ENCODE measurements at places on chromosomes 4 and X.

DNA sequence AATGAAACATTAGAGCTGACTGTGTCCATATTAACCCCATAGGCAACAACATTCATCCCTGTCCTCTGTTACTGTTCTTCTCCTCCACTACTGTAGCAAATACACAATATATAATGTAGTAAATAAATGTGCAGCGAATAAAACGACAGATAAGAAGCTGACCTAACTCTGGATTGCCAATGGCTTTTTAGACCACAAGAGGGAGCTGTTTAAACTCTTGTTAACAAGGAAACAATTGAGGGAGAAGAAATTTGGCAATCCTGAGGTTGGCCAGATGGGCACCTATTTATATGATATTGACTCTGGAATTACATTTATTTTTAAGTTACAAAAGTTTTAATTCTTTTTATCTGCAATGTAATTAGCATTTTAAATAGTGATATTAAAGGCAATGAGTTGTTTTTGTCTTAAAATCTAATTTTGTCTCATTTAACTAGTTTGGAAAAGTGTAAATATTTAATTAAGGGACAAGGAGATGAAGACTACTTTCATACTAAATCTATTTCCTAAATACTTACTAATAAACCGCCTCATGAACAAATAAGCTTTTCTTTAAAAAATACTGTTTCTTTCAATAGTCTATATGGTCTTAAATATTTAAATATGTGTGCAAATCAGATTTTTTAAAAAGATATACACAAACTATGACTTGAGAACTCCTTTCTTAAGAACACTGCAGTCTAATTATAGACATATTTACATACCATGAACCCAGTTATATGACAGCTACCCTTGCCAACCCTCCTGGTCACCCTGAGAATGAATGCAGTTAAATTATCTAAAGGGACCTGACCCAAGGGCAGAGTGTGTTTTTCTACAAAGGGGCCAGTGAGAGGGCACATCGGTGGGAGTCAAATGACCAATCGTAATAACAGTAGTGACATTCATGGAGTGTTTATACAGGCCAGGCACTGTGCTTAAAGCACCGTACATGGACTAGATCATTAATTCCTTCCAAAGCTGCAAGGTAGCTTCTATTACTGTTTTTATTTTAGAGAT is 52.9 kb upstream of the HPF1 start:
- DNase-seq, result no peak
- H3K4me1 ChIP-seq, result no peaks in the 10 kb centered on the region
- peaks cover 6% of the 10 kb centered on the region for H3K27me3 ChIP-seq

- no peaks in the 10 kb centered on the region for H3K4me1 ChIP-seq
- no peak overlapping the region for H3K27ac ChIP-seq
- peaks cover 58% of the 10 kb centered on the region for H3K27me3 ChIP-seq
- DNase-seq, result no peak
- H3K4me3 ChIP-seq, result no peak overlapping the region
- H3K36me3 ChIP-seq, result no peaks in the 10 kb centered on the region
Measured at GRCh38 chrX:12709047-12709446, 82.2 kb upstream of the PRPS2 start.

DNA sequence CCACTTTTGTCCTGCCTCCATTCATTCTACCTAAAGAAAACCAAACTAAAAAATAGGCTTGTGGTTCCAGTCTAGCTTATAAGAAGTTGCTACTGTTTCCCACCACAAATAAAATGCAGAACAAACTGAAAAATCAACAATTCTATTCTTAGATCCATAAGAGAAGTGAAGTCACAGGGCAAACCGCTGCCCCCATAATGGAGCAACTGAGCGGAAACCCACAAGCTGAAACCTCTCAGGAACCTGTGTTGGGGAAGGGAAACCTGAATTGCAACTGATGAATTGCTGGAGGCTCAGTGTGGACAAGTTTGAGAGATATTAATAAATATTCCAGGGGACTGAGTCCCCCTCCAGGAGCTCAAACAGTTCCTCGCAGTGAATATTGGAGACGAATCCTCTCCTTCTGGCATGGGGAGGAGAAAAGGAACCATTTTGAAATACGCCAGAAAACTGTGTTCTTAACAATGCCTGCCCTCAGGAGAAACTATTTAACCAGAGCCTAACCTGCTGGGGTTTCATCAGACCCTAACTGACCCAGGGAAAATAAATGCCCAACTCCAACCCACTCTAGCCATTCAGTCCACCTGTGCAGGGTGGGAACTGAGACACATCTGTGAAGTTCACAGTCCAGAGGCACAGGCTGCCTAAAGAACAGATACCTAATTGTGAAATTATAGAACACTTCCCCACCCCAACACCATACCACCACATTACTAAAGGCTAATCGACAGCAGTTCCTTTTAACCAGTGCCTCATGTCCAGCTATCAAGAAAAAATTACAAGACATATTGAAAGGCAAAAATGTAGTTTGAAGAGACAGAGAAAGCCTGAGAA is 22.8 kb upstream of the SH3RF1 start:
- no peak overlapping the region for H3K27ac ChIP-seq
- H3K36me3 ChIP-seq, result no peaks in the 10 kb centered on the region
- no peak overlapping the region for H3K4me3 ChIP-seq
- peaks cover 5% of the 10 kb centered on the region for H3K4me1 ChIP-seq
- H3K27me3 ChIP-seq, result peaks cover 43% of the 10 kb centered on the region

- no peaks in the 10 kb centered on the region for H3K36me3 ChIP-seq
- no peaks in the 10 kb centered on the region for H3K4me1 ChIP-seq
- H3K27me3 ChIP-seq, result peaks cover 72% of the 10 kb centered on the region
- DNase-seq, result no peak
- no peak overlapping the region for H3K4me3 ChIP-seq
Measured at GRCh38 chrX:16979226-16979625, 32.8 kb downstream of the REPS2 start.

GRCh38 chr4:3287972-3288570 is 4.8 kb upstream of the RGS12 start:
- DNase-seq, result peak; percentile 18
- H3K4me3 ChIP-seq, result no peak overlapping the region
- peaks cover 10% of the 10 kb centered on the region for H3K4me1 ChIP-seq

DNA sequence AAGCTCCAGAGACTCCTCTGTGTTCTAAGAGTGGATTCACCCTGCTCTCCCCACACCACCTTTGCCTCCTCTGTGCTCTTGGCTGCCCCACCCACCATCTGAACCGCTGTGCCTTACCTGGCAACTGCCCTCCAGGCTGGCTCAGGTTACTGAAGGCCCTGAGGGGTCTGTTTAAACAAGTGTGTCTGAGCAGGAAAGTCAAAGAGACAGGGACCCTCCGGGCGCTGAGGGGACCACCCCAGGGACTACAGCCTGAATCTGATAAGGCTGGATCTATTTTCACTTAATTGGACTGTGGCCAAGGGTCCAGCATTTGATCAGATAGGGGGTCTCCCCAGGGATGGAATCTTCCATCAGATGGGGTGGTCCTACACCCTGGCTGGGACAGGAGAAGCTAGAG is 10.4 kb upstream of the MSX1 start:
- peaks cover 80% of the 10 kb centered on the region for H3K27me3 ChIP-seq
- H3K27ac ChIP-seq, result no peak overlapping the region
- no peak for DNase-seq
- no peak overlapping the region for H3K4me3 ChIP-seq
- no peaks in the 10 kb centered on the region for H3K36me3 ChIP-seq

GRCh38 chrX:144801786-144802185 is 445.5 kb upstream of the SPANXN1 start:
- peaks cover 2% of the 10 kb centered on the region for H3K27me3 ChIP-seq
- H3K4me3 ChIP-seq, result no peak overlapping the region
- no peaks in the 10 kb centered on the region for H3K36me3 ChIP-seq
- no peaks in the 10 kb centered on the region for H3K4me1 ChIP-seq
- no peak overlapping the region for H3K27ac ChIP-seq
- DNase-seq, result no peak

GRCh38 chr4:18480342-18480741 is 458.8 kb upstream of the LCORL start:
- H3K27me3 ChIP-seq, result peaks cover 4% of the 10 kb centered on the region
- no peaks in the 10 kb centered on the region for H3K4me1 ChIP-seq
- H3K4me3 ChIP-seq, result no peak overlapping the region
- DNase-seq, result no peak
- H3K27ac ChIP-seq, result no peak overlapping the region
- H3K36me3 ChIP-seq, result no peaks in the 10 kb centered on the region

GRCh38 chr4:149344436-149344835 is 471.2 kb downstream of the IQCM start:
- no peak overlapping the region for H3K27ac ChIP-seq
- no peaks in the 10 kb centered on the region for H3K27me3 ChIP-seq
- no peaks in the 10 kb centered on the region for H3K4me1 ChIP-seq
- H3K4me3 ChIP-seq, result no peak overlapping the region
- DNase-seq, result no peak

GRCh38 chrX:113947548-113947947 is 636.3 kb upstream of the HTR2C start:
- H3K36me3 ChIP-seq, result no peaks in the 10 kb centered on the region
- no peaks in the 10 kb centered on the region for H3K4me1 ChIP-seq
- no peak for DNase-seq
- H3K27me3 ChIP-seq, result peaks cover 14% of the 10 kb centered on the region
- no peak overlapping the region for H3K27ac ChIP-seq

DNA sequence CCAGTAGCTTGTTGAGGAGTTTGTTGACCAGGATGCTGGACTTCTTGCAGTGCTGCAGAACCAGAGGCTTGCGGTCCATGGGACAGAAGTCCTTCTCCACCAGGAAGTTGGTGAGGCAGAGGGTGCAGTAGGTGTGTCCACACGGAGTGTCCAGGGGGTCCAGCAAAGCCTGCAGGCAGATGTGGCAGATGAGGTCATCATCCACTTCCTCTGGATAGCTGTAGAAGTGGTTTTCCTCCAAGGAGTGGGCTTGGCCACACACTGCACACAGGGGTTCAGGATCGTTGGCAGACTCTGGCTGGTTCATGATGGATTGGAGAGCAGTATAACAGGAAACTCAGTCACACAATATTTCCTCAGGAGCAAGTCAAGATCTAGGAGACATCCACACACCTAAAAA is 17.6 kb downstream of the LNX1 start:
- no peaks in the 10 kb centered on the region for H3K4me1 ChIP-seq
- no peaks in the 10 kb centered on the region for H3K36me3 ChIP-seq
- H3K4me3 ChIP-seq, result no peak overlapping the region

- no peak within 1 kb of the TSS for H3K27ac ChIP-seq
- peaks cover 79% of the 10 kb centered on the region for H3K27me3 ChIP-seq
- peak within 1 kb of the TSS; percentile 79 for H3K4me3 ChIP-seq
- peak; percentile 61 for DNase-seq
- no peaks in the 10 kb centered on the region for H3K36me3 ChIP-seq
Measured at GRCh38 chr4:141133146-141133998, at the start of gene RNF150. TSS of gene RNF150 (minus strand) at chr4:141133469.

DNA sequence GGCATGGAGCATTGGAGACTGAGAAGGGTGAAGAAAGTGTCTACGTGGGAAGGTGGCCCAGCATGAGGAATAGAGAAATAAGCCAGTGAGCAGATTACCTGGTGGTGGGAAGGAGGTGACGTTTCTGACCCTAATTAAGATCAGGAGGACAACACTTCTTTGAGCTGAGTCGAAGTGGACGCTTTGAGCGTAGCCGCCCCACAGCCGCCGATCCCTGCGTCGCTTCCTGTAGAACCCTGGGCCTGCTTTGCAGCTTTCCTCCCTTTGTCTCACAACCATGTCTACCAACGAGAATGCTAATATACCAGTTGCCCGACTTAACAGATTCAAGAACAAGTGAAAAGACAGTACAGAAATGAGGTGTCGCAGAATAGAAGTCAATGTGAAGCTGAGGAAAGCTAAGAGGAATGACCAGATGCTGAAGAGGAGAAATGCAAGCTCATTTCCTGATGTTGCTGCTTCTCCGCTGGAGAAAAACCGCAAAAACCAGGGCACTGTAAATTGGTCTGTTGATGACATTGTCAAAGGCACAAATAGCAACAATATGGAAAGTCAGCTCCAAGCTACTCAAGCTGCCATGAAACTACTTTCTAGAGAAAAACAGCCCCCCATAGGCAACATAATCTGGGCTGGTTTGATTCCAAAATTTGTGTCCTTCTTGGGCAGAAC is 6.4 kb upstream of the ANTXR2 start:
- H3K27me3 ChIP-seq, result peaks cover 8% of the 10 kb centered on the region
- H3K27ac ChIP-seq, result no peak overlapping the region
- H3K4me3 ChIP-seq, result no peak overlapping the region

GRCh38 chrX:46376246-46376885 is 168.9 kb downstream of the ZNF674 start:
- H3K27me3 ChIP-seq, result peaks cover 23% of the 10 kb centered on the region
- DNase-seq, result peak; percentile 31
- H3K27ac ChIP-seq, result no peak overlapping the region

GRCh38 chr4:104901961-104902605 is 244.6 kb upstream of the TET2 start:
- no peak for DNase-seq
- H3K4me1 ChIP-seq, result peaks cover 5% of the 10 kb centered on the region
- no peak overlapping the region for H3K27ac ChIP-seq
- no peaks in the 10 kb centered on the region for H3K36me3 ChIP-seq
- H3K27me3 ChIP-seq, result no peaks in the 10 kb centered on the region
- H3K4me3 ChIP-seq, result no peak overlapping the region

DNA sequence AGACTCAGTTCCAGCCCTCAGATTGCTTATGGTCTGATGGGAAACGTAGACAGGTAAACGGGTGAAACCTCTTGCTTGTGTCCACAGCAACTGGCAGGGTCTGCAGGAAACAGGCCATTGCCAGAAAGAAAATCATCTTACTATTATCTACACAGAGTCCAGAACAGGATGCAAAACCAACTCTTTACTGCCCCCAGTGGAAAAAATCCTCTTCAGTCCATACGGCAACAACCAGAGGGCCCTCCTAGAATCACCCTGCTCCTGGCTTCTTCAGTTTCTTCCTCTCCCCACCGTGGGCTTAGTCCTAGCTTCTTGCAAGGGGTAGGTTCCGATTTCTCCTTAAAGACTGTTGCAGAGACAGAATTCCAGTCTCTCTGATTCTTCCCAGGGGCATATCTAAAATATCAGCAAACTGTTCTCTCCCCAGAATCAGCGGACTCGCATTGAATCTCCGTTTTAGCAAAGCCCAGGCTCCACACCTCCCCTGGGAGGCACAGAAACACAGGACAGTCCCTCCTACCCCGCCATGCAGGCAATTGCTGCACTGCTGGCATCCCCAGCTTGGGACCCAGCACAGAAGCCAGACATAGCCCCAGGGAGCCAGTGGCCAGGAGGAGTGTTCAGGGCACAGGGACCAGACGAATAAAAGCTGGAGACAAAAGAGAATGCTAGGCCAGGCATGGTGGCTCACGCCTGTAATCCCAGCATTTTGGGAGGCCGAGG is 41.0 kb upstream of the SH3RF1 start:
- no peak overlapping the region for H3K4me3 ChIP-seq
- no peaks in the 10 kb centered on the region for H3K4me1 ChIP-seq
- H3K27me3 ChIP-seq, result peaks cover 22% of the 10 kb centered on the region
- DNase-seq, result no peak
